Left cardiac atrium (tissue), 4 donors: ENCODE measurements at places on chromosomes 16 and 17. TPM values are rescaled to one million over a fixed set of nuclear protein-coding genes. Genes with fewer than 3 reads are reported as not detected.
A peak's percentile ranks its signal among the peaks of the same experiment; 100 is the strongest.

Gene HEATR9
- not detected for total RNA-seq

Gene EPN3
- total RNA-seq: 7.0 TPM

Gene TMEM88
- 32.5 TPM for total RNA-seq

Gene NGFR
- 13.7 TPM for total RNA-seq

Gene NLRC3
- 1.0 TPM for total RNA-seq

Gene KLHL11
- 6.1 TPM for total RNA-seq

Gene CNGB1
- not detected for total RNA-seq

Gene SPATA22
- total RNA-seq: 0.35 TPM

DNA sequence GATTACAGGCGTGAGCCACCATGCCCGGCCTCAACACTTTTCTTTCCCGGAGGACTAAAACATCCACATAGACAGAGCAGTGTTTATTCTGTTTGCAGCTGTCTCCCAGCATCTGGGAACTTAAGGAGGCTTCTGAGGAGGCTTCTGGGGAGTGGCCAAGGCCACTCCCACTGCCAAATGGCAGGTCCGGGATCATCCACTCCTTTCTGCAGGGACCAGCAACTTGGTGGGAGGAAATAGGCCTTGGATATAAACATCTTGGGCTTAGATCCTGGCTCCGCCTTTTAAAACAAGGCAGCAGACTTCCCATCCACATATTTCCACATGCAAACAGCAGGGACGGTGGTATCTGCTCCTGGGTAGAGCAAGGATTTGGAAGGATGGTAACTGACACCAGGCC is 14.1 kb upstream of the SPATA32 start:
- DNase-seq: no peak

DNA sequence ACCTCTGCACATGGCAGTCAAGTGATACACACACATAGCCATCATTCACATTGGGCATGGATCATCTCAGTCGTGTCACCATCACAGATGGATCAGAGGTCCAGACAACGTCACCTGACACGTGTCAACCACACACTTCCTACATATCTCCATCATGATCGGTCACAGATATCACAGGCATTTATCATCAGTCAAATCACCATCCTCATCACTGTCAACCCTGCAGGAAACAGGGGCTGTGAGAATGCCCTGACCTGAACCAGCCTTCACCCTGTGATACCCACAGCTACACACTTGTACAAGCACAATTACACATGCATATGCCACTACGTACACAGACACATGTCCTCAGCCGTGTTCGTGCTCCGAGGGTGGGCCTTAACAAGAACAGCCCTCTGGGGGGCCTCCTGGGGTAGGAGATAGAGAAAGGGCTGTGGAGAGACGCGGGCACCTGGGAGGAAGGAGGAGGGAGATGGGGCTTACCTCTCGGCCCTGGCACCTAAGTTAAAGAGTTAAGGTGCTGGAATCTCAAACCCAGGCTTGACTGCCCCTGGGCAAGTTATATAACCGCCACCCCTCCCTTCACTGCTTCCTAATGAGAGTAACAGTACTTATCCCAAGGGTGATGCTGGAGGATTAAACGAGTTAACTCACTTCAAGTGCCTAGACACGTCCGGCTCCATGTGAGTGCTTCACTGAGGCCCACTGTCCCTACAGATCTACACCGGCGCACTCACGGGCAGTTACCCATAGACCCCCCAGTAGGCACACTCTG is 1.1 kb downstream of the SLC12A4 start:
- DNase-seq: no peak

- no peak for DNase-seq
These were observed 151.7 kb upstream of the CHMP6 start for GRCh38 chr17:80839970-80840369.

DNA sequence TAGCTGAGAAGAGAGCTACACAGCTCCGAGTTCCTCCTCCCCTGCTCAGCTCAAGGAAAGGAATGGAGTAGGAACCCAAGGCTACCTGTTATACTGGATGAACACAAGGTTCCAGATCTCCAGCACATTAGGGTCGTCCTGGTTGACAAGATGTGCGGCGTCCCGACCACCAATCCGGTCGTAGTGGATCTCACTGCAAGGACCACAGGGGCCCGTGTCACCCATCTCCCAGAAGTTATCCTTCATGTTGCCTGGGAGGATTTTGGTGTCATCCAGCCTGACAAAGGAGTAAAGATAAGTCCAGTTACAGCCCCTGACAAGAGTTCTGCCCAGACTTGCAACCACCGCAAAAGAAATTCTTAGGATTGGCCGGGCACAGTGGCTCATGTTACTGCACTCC is 17.6 kb downstream of the AARS1 start:
- no peak for DNase-seq

- DNase-seq: no peak
These were observed 149.3 kb downstream of the CLEC16A start for GRCh38 chr16:11093572-11094074.

GRCh38 chr17:35428229-35428628 is 4.1 kb downstream of the SLFN12 start:
- no peak for DNase-seq

DNA sequence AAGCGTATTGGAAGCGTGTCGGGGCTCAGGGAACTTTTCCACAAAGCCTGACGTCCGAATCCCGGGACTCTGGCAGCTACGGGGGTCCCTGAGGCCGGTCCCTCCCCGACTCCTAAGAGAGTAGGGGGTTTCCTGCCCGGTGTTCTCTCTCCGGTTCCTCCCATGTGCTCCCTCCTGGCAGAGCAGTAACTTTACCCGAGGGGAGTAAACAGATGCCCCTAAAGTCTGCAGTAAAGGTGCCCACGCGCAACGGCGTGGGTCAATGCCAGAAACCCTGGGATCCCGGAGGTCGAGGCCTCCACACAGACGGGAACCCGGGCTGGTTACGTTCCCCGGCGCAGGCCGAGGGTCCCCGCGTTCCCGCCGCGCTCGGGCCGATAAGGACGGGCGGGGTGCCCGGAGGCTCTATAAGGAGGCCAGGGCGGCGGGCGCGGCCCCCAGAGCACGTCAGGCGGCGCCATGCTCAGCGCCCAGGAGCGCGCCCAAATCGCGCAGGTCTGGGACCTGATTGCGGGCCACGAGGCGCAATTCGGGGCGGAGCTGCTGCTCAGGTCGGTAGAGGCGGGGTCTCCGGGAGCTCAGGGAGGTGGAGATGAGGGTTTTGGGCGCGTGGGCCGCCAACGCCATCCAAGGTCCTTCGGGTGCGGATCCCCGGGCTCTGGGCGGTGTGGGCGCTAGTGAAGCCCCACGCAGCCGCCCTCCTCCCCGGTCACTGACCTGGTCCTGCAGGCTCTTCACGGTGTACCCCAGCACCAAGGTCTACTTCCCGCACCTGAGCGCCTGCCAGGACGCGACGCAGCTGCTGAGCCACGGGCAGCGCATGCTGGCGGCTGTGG is at the start of gene HBM:
Gene HBM (plus strand): TSS at position 440 of the 836 bp plus-strand sequence. CDS start 20 bp downstream, at position 460.
- no peak for DNase-seq

DNA sequence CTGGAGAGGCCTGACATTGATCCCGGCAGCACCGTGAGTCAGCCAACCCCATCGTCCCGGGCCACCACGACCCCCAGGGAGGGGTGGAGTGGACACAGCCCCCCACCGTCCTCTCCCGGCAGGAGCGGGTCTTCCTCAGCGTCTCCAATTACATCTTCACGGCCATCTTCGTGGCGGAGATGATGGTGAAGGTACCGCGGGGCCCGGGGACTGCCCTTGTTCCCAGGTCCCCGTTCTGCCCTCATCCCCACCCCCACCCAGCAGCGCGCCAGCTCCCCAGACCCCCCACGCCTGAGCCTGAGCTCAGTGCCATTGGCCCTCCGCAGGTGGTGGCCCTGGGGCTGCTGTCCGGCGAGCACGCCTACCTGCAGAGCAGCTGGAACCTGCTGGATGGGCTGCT is 14.6 kb downstream of the TPSG1 start:
- DNase-seq: no peak

- no peak for DNase-seq
These were observed 12.5 kb downstream of the ABCC3 start for GRCh38 chr17:50647187-50647586.

DNA sequence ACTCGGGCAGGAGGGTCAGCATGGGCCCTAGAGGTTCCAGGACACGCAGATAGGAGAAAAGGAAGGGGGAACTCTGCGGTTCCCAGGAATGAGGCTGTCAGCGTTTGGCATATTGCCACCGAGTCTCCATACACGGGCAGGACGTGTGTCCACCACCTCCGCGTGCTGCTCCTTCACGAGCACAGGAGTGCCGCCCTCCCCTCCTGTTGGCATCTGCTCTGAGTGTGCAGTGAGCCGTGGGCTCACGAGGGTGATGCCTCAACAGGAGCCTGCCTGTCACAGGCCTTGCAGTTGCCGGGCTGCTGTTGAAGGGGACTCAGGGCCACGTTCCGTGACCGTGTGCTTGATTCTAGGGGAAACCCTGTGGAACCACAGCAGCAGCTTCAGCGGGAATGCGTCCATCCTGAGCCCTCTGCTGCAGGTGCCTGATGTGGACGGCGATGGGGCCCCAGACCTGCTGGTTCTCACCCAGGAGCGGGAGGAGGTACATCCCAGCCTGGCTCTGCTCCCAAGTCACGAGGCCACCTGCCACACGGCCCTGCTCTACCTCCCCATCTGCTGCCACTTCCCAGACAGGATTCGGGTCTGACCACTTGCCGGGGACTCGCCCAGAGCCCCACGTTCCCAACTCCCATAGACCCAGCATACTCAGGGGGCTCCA is 14.6 kb downstream of the RGS11 start:
- no peak for DNase-seq

DNA sequence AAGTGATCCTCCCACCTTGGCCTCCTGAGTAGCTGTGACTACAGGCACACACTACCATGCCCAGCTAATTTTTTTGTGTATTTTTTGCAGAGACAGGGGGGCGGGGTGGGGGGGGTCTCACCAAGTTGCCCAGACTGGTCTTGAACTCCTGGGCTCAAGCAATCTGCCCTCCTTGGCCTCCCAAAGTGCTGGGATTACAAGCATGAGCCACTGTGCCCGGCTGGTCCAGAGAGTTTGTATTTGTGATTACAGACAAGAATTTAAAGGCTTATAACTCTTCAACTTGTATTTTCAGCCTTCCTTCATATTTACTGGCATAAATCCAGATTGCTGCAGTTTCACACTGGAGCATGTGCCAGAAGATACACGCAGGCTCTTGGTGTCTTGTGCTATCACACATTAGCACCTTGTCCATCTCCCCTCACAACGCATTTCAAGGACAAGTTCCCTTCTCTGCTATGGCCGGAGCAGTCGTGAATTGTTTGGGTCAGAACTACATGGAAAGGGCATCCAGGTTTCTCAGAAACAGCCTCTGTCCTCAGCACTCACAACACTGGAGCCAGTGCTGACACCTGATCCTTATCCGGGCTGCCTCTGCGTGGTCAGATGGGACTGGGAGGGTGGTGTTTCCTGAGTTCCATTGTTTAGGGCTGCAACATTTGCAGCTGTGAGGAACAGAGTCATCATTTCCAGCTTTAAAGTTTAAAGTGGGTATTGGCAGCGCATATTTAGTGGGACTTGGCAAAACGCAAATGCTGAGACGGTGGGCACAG is 28.1 kb downstream of the WSCD1 start:
- DNase-seq: peak; percentile 48

DNA sequence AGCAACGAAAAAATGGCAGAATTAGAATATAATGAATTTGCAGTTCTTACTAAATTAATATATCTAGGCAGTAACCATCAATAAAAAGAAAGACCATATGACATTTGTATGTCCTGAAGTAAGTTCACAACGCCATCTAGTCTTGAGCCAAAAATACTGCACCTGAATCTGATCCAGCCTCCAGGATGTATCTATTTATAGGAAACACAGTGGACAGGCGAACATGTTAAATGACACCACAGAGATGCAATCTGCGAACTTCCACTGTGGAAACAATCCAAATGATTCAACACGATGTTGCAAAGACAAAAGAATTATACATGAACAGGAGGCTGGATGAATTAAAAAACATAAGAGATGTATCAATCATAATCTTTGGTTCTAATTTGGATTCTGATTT is 197.6 kb downstream of the CDH13 start:
- DNase-seq: no peak

DNA sequence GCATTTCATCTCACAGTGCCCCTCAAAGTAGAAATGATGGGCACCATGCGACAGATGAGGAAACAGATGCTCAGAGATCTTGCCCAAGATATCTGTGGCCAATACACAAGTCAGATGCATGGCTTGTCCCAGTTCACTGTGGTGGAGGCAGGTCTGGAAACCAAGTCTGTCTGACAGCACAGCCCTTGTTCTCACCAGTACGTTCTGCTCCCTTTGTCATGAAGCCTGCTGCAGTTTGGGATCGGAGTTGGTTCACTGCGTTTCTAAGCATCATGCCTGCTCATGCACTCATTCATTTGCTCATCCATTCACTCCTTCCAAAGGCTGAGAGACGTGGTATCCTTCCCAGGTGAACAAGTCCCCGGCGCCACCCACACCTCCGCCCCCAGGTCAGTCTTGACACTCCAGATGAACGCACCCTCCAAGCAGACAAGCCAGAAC is 27.2 kb upstream of the MEAK7 start:
- no peak for DNase-seq

- no peak for DNase-seq
These were observed 448.4 kb upstream of the CDH11 start for GRCh38 chr16:65570261-65570660.

GRCh38 chr17:78131172-78132083 is 857 bp downstream of the TMC8 start:
- DNase-seq: no peak

- no peak for DNase-seq
These were observed 24.8 kb downstream of the KLHDC4 start for GRCh38 chr16:87740909-87741424.
